Stimulated activated CD8-positive, alpha-beta memory T cell treated with anti-CD3 and anti-CD28 coated beads, Interleukin-7, amount 100 ng/mL, for 1 hour (primary cell): ENCODE measurements at places on chromosomes 6 and 20.

- no peak for DNase-seq
These were observed 212.5 kb upstream of the SUPT3H start for GRCh38 chr6:45590226-45590625.

DNA sequence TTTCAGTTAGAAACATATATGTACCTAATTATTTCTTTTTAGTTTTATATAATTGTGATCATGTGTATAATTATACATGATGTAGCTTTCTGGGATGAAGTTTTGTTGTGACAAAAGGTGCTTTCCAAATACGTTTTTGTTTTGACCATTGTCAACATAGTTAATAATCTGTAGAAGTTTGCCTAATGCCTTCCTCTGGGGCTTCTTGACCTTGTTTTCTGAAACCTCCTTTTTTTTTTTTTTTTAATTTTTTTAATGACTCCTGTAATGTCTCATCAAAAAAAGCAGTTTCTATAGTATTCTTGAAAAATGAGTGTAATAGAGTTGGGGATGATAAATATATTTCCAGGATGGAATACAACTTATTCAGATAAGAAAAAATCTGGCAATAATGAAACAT, 434.7 kb upstream of the SOX4 start:
- DNase-seq: no peak

- DNase-seq: no peak
These were observed 116.8 kb upstream of the DST start for GRCh38 chr6:56759521-56759920.

DNA sequence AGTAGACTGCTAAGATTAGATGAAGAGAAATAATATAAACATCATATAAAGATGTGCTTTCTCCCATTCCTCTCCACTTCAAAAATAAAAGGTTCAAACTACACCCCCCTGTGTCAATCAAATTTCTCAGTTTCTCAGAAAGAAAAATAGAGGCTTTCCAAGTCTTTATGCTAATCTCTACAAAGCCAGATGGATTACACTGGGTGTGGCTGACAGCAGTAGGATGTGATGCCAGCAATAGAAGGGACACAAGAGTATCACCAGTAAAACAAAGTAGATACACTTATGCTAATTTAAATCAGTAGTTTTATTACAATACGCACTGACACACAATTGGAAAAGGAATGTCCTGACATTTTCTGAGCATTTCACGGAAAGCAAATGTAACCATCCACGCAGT, 353.4 kb downstream of the RNGTT start:
- no peak for DNase-seq

- no peak for DNase-seq
These were observed 293.5 kb downstream of the UTRN start for GRCh38 chr6:144578385-144579350.

DNA sequence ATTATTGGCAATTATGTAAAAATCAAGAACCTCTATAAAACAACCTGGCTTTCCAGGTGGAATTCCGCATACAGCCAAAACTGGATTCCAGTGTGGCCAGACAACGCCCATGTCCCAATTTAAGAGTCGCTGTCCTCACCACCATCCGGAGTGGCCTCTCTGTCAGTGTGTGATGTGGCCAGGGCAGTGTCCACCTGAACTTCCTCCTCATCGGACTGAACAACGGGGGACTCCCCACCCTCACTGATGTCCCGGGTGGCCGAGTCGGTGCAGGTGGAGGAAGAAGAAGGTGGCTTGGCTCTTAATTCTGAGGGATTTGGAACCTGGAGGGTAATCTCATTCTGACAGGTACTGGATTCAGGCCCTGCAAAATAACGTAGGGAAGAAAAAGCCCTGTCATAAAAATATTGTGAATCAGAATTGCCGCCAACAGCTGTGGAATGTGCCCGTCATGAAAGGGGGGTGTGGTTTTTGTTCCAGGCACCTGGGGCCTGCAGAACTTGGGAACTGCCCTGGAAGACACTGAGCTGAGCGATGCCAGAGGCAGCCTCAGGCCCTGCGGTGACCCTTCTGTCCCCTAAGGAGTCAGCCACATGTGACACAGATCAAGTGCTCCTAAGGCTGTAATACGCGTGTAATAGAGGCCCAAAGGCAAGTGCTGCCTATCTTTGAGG, 139.8 kb downstream of the DTNBP1 start:
- DNase-seq: no peak

- DNase-seq: no peak
These were observed 577 bp downstream of the LSM14B start for GRCh38 chr20:62122654-62123449.

GRCh38 chr20:51269671-51270070, 246.8 kb upstream of the KCNG1 start:
- DNase-seq: no peak

GRCh38 chr6:9851541-9852380, 563.1 kb downstream of the TFAP2A start:
- no peak for DNase-seq

DNA sequence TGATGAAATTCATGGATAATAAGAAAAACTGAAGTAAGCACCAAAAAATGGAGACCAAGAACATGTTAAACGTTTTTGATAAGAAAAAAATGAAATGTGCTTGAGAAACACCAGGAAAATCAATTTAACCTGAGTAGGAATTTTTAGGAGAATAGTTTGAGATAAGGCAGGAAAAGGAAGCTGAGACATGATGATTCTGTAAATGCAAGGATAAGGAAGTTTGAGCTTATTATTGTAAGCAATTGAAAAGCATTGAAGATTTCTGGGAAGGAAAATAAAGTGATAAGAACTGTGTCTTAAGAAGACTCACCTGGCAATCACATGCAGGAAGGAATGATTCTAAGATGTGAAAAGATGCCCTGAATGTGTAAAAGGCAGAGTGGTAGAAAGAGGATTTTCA, 66.6 kb downstream of the ALDH8A1 start:
- no peak for DNase-seq

DNA sequence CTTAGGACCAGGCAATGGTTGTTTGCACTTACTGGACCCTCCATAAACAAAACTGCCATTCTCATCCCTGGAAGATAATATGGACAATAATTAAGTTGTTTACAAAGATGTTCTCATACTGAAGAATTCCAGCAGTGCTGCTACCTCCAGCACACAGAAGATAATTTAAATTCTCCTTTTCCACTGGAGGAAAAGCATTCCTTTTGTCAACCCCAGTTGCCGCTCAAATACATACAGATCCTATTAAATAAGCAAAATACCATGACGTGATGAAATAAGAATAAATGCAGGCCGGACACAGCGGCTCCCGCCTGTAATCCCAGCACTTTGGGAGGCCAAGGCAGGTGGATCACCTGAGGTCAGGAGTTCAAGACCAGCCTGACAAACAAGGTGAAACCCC, 54.5 kb upstream of the IPCEF1 start:
- DNase-seq: no peak

- no peak for DNase-seq
These were observed 331.5 kb downstream of the SAMD5 start for GRCh38 chr6:147839708-147840610.

DNA sequence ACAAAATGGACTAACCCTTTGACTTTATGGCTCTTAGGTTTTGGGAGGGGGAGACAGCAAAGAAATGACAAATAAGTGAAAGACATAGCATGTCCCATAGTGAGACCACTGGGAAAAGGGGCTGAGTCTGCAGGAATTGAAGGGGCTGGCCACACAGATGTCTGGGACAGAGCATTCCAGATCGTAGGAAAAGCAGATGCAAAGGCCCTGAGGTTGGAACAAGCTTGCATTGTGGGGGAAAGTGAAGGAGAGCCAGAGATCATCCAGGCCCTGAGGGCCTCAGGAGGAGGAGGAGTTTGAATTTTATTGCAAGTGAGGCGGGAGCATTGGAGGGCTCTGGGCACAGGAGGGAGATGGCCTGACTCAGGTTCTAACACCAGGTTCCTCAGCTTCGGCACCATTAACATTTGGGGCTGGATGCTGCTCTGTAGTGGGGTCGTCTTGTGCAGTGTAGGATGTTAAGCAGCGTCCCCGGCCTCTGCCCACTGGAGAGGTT, 97.5 kb downstream of the CEBPB start:
- DNase-seq: no peak

GRCh38 chr6:7719364-7719850, 6.5 kb upstream of the BMP6 start:
- no peak for DNase-seq

DNA sequence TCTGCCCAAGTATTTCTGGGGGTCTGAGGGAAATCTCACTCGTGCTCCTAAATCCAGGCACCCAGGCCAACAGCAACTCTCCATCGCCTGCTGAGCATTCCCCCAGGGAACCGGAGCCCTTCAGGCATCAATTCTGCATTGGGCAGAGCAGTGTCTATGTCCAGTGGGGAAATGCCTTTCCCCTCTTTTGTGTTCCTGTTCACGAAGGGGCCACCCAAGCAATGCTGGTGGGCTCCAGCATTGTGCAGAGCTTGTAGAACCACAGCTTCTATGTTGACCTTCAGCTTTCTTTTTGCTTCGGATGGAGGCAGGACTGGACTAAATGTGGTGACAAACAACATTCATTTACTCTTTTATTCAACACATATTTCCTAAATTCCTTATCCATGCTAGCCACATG, 27.2 kb upstream of the DDR1 start:
- no peak for DNase-seq

DNA sequence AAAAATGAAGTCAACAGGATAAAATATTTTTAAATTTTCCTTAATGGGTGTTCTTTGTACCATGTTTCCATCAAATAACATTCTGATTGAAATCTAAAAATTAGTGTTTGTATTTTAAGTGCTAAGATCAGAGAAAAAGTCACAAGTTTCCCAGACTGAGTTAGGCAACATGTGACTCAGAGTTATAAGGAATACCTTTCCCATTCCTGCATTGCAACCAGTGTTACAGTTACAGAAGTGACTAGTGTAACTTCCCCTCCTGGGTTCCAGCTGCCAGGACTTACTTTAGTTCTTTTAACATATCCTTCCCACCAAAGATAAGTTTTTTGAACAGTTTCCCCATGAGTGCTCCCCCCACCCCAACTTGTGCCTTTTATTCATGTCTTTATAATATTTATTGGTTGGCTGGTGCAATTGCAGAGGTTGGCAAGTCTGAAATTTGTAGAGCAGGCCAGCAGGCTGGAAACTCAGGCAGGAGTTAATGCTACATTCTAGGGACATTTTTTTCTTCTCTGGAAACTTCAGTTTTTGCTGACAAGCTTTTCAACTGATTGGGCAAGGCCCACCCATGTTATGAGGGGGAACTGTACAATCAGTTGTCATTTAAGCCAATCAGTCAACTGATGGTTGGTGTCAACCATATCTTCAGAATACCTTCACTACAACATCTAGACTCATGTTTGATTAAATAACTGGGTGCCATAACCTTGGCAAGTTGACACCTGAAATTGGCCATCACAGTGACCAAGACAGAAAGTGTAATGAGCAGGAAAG, 22.9 kb upstream of the ESR1 start:
- DNase-seq: no peak

DNA sequence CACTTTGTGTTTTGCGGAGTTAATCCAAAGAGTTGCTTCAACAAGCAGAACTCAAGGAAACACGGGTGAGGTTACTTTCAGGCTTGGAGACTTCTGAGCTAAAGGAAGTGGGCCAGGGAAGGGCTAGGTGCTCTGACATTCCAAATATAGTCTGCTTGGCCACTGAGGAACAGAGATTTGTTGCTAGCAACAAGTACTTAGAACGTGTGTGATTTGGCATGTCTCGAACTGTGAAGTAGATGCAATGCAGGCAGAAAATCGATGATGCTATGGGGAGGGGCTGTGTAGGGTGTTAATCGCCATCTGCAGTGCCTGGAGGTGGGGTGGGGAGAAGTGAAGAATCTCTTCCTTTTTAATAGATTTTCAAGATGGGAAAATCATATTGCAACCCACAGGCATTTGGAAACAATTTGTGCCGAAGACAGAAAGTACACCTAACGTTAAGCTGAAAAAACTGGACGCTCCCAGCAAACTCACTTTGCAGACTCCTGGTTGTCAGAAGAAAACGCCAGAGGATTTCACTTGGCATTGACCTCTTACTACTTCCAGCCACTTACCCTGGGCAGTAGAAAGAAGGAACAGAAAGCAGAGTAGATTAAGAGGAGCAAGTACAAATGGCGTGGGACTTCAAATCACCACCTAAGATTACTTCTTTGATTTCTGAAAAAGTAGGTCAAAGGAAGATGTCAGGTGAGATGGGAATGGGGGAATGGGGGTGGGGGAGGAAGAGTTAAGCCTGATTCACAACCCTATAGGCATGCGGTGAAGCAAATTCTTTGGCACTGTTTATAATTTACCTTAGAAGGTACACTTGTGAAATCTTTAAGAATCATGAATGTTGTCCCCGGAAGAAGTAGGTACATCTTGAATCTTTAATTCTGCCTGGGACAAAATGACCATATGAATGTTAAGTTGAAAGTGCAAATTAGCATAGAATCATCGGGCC, 314.1 kb downstream of the CD83 start:
- no peak for DNase-seq

- DNase-seq: no peak
These were observed 354.1 kb upstream of the ARID1B start for GRCh38 chr6:156423075-156423474.

DNA sequence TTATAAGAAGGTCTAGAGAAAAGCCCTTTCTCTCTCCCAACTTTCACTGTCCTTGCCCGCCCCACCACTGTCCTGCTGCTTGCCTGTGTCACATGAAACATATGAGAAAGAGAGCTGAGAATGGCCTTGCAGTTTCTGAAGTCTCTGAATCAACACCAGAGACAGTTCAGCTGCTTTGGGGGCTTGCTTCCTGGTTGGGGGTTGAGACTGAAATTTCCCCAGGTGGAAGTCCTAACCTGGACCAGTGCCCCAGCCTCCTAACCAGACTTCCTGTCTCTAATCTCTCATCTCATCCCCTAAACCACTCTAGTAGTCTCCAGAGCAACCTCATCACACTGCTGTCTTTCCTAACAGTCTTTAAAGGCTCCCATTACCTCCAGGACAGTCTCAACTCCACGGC, 10.7 kb downstream of the TRAM2 start:
- no peak for DNase-seq

DNA sequence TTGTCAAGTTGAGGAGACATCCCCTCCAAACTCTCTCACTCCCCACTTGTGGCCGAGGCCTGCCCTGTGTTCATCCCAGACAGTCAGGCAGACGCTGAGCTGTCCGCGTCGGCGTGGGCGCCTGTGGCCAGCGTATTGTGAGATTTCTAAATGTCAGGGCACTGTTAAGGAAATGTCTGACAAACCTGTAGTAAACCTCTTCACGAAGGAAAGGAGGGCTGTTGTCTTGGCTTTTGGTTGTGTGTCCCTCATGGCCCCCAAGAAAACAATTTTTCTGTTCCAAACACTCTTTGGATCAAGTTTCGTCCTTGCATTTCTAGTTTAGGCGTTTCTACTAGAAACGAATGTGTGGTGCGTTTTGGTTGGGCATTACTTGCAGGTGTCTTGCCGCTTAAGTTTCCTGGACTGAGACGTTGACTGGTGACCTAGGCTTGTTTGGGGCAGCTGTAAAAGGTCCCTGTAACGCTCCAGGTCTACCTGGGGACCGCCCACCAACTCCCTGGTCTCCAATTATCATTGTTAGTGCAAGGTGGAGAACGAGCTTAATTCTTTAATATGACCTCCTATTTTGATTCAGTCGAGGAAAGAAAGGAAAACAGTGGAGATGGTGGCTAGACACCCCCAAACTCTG, 8.7 kb upstream of the POU3F2 start:
- DNase-seq: no peak

- DNase-seq: no peak
These were observed 6.4 kb downstream of the SYNJ2 start for GRCh38 chr6:157987788-157988699.
